ENCODE measurements at places on chromosomes 1 and 21.

DNA sequence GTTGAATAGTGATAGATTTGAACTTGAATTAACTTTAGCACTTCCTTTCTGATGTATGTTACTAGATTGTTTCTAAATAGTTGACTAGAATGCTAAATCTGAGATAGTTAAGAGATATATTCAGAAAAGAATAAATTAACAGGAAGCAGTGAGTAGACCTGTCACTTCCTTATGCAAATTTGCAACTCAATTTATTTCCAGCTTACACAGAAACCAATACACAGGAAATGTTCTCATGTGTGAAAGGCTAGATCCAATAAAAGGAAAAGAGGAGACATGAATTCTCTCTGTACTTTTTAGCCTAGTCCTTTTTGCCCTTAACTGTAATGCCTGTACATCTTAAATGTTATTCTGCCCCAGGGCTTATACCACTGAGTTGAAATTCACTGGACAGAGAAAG is 522.3 kb downstream of the COL11A1 start:
- no peaks in the 10 kb centered on the region for H3K27me3 ChIP-seq
- no peaks in the 10 kb centered on the region for H3K36me3 ChIP-seq
- no peak overlapping the region for H3K27ac ChIP-seq
- H3K4me3 ChIP-seq: no peak overlapping the region

DNA sequence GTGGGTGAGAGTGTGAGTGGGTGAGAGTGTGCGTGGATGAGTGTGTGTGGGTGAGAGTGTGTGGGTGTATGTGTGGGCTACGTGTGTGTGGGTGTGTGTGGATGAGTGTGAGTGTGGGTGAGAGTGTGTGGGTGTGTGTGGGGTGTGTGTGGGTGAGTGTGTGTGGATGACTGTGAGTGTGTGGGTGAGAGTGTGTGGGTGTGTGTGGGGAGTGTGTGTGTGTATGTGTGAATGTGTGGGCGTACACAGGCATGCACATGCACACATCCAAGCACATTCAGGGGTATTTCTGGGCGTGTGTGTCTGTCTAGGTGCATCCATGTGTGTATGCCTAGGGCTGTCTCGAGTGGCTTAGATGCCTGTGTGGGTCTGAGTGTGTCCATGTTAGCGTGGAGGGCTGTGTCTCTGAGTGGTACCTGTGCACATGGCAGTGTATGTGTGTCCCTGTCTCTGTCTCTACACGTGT is 14.0 kb downstream of the SDC3 start:
- no peak overlapping the region for H3K4me3 ChIP-seq
- no peak for DNase-seq
- H3K27me3 ChIP-seq: peaks cover 4% of the 10 kb centered on the region
- H3K36me3 ChIP-seq: no peaks in the 10 kb centered on the region
- H3K27ac ChIP-seq: no peak overlapping the region
- peaks cover 8% of the 10 kb centered on the region for H3K4me1 ChIP-seq

GRCh38 chr1:10687782-10688408 is 108.6 kb downstream of the CASZ1 start:
- peaks cover 42% of the 10 kb centered on the region for H3K4me1 ChIP-seq
- no peak for DNase-seq
- no peak overlapping the region for H3K4me3 ChIP-seq
- no peaks in the 10 kb centered on the region for H3K36me3 ChIP-seq

DNA sequence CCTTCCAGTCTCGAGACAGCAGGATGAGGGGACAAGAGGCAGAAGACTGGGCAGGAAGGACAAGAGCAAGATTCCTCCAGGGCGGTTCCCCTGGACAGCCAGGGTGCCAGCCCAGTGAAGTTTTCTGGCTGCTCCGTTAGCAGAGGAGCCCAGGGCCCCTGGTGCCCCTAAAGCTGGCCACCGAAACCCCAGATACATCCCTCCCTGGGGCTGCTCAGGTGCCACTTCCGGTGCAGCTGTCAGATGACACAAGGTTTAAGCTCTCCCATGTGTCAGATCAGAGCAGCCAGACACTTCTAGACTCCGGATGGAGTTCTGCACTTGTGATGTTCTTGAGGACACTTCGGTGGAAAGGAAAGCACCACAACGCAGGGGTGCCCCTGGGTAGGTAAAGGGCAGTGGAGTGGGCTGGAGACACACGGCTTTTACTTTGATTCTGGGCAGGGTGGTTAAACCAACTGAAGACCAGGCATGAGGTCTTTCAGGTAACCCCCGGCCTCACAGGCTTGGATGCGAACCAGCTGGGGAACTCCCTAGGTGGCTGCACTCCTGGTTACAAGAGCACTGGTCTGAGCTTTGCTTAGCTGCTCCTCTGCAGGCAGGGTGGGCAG is 85.7 kb downstream of the ITPKB start:
- H3K36me3 ChIP-seq: no peaks in the 10 kb centered on the region
- no peak for DNase-seq
- H3K27ac ChIP-seq: no peak overlapping the region
- H3K4me1 ChIP-seq: peaks cover 17% of the 10 kb centered on the region

DNA sequence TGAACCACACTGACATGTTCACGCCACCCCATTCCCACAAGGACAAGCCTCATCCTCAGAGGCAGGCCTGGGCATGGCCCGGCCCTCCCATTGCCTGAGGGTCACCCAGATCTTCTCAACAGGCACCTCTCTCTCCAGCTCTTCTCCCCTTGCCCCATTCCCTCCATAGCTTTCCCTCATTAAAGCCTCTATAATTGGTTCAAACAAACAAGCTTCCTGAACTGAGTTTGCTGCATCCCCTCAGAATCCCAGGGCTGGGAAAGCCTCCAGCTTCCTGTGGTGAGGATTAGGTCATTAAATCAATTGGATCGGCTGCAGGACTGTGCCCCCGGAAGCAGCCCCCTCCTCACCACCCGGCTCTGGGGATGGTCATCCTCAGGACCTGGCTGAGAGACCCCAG is 18.9 kb downstream of the CTNNBIP1 start:
- peak overlapping the region; percentile 77 for H3K27ac ChIP-seq
- H3K27me3 ChIP-seq: no peaks in the 10 kb centered on the region
- no peak for DNase-seq
- peaks cover 22% of the 10 kb centered on the region for H3K4me1 ChIP-seq

- no peaks in the 10 kb centered on the region for H3K36me3 ChIP-seq
- DNase-seq: no peak
- H3K27ac ChIP-seq: no peak overlapping the region
- no peaks in the 10 kb centered on the region for H3K4me1 ChIP-seq
- H3K27me3 ChIP-seq: peaks cover 29% of the 10 kb centered on the region
Observed at GRCh38 chr1:203531063-203531462, 37.1 kb downstream of the OPTC start.

DNA sequence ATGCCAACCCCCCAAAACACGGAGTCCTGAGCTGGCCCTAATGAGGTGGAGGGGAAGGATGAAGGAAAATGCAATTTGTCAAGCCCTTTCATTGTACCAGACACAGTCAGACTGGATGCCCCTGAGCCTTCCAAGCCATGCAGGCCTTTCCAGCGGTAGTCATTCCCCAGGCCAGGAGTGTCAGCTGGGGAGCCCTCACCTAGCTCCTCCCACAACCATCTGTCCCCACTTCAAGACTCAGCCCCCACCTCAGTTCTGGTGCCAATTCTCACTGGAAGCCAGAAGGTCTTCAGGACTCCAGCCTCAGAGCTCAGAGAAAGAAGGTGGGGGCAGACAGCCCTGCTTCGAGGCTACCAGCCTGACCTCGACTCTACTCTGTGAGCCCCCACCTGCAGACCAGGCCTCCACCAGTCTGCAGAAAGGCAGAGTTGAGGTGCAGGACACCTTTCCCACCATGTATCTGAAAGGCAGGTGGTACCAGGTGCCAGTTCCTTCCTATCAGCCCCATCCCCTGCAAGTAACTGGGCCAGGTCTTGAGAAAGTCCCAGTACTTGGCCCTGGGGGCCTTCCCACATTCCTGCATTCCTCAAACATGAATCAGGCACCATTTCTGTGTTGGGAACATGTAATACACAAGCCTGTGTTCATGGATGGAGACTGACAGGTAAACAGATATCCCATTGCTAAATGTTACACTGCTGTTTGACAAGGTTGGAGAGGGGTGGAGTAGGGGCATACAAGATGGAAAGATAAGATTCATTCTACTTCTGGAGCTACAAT is 180.6 kb upstream of the EDN2 start:
- no peak for DNase-seq
- peaks cover 2% of the 10 kb centered on the region for H3K4me1 ChIP-seq
- no peak overlapping the region for H3K27ac ChIP-seq
- no peak overlapping the region for H3K4me3 ChIP-seq
- H3K36me3 ChIP-seq: no peaks in the 10 kb centered on the region
- peaks cover 52% of the 10 kb centered on the region for H3K27me3 ChIP-seq

DNA sequence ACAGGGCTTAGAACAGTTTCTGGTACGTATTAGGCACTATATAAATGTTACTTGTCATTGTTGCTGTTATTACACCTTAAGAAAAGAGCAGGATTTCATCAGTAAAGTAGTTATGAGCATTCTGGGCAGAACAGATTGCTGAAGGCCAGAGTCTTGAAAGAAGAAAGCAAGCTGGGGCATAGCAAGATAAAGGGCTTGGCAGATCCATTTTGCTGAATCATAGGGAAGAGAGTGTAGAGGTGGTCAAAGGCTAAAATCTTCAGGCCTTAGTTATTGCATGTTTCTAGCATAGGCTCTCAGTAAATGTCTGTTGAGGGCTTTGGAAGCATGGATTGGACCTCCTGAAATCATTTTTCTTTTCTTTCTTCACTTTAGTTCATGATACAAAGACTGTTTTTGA is 67.5 kb downstream of the PLA2G4A start:
- no peak overlapping the region for H3K27ac ChIP-seq
- H3K27me3 ChIP-seq: no peaks in the 10 kb centered on the region
- no peaks in the 10 kb centered on the region for H3K4me1 ChIP-seq
- DNase-seq: no peak
- H3K4me3 ChIP-seq: no peak overlapping the region
- H3K36me3 ChIP-seq: no peaks in the 10 kb centered on the region

All from progenitor cell of endocrine pancreas (in vitro differentiated cells).